ENCODE measurements at places on chromosomes 11 and 22.

DNA sequence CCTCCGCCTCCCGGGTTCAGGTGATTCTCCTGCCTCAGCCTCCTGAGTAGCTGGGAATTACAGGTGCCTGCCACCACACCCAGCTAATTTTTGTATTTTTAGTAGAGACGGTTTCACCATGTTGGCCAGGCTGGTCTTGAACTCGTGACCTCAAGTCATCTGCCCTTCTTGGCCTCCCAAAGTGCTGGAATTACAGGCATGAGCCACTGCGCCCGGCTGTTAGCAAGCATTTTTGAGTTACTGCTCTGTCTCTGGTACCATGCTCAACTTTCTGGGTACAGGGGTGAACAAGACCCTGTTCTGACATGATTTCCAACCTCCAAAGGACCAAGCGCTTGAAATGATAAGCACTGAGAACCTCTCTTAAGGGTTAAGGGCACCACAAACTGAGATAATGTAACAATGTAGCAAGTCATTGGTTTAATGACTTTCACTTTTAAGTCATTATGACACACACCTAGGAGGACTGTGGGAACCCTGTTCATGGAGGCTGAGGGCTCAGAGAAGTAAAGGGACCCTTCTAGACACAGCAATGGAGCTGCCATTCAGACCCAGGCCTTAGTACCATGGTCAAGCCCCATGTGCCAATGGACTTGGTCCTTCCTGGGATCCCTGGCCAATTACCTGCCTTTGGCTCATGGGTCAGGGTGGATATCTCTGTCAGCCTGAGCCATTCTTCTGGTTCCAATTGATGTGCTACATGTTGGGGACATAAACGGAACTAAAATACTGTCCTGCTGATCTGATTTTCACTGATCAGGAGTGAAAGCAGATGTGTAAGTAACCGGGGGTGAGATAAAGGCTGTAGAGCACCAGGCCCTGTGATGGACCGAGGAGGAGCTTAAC, 11.6 kb downstream of the SLC3A2 start:
- no peak for DNase-seq

DNA sequence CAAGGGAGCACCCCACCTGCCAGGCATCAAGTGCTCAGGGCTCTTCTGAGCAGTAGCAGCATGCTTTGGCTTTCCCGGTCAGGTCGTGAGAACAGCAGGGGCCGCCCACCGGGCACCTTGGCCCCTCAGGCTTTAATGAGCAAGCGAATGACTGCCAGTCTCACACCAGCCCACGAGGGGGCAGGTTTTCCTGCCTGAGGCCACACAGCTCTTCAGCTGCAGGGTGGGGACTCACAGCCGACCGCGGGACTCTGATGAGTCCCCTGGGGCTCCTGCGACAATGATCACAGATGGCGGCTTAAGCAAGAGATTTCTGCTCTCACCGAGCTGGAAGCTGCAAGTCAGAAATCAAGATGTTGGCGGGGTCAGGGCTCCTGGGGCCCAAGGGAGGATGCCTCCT, 14.3 kb upstream of the FGF19 start:
- no peak for DNase-seq

DNA sequence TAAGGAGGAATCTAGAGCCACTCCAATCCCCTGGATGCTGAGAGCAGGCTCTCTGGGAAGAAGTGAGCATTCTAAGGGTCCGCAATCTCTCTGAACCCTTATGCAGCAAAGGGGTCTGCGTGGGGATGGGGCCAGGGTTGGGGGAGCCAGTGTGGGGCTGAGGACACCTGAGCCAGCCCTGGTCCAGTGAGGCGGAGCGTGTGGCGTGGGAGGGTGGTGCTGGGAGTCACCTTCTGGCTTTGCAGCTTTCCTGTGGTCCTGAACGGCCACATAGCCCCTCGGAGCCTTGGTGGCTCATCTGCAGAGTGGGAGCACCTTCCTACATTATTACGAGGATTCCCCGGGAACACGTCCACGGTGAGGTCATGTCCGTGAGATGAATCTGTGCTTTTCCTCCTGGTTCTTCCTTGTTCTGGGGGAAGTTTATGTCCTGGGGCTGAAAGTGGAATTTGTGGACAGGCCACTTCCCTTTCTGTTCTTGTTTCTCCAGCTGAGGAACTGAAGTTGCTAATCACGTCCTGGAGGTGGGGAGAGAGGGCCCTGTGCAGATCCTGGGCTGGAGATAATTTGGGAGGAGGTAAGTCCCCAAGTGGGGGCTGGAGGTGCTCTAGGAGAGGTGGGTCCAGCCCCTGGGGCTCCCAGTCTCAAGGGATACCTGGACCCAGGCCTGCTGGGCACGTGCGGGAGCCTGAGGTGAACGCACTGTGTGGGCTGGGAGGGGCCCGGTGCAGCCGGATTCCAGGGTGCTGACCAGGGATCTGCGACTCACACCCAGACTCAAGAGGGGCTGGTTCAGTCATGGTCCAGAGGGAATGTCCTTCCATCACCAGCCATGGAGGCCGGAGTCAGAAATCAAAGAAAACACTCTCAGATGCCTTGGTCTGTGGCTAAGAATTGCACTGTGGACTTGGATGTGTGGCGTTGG, 6.1 kb downstream of the MRGPRE start:
- no peak for DNase-seq

DNA sequence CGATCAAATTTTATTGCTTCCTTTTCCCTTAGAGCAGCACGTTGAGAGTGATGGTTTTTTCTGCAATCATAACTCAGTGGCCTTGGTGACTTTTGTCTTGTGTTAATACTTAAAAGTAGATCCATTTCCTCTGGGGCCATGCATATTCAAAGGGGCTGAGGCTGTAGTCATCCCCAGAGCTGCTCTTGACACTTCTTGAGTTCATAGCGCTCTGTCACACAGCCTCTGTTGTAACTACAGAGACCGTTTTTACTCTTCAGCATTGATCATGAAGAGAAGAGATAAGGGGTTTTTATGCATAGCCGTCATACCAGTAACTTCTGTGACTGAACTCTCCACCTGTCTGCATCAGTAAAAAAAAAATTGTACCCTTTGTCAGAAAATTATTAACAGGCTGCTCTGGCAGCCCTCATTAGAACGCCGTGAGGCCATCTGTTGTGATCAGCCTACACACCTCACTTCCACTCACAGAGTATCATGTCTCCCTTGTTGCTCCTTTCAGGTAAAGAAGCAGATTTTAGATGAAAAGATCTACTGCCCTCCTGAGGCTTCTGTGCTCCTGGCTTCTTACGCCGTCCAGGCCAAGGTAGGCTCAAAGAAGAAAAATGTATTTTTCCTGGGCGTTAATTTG, 38.4 kb downstream of the NF2 start:
- DNase-seq = no peak

GRCh38 chr11:86869966-86870570, 69.7 kb downstream of the PRSS23 start:
- DNase-seq = no peak

GRCh38 chr22:37672206-37672919, 3.1 kb upstream of the LGALS1 start:
- DNase-seq = no peak

DNA sequence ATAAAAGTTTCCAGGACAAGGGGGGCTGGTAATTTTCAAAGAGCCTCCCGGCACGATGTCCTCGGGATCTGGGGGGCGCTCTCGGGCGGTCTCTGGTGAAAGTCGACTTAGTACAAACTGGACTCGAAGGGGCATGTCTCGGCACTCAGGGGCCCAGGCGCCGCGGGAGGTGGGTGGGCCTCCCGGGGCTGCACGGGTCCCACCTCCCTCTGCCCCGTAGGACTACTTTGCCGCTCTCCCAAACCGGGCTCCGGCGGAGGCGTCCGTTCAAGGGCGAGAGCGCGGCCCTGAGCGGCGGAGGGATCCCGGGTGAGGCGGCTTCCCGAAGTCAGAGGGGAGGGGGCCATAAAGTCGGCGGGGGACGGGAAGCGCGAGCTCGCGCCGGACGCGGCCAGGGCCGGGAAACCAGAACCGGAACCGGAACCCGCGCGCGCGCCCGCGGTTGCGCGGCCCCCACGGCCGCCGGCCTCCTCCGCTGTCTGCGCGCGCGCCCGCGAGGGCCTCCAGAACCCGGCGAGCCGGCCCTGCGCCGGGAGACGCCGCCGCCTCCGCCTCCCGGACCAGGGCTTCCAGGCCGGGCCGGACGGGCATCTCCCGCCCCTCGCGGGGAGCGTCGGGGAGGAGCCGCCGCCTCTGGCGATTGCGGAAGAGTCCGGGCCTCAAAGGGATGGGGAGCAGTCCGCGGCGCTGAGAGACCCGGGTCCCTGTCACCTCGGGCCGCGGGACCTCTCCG, at the start of gene ARHGEF12:
Gene ARHGEF12 (plus strand): TSS at position 506 of the 733 bp plus-strand sequence. CDS start 831 bp downstream, outside the sequence.
- peak; percentile 98 for DNase-seq

DNA sequence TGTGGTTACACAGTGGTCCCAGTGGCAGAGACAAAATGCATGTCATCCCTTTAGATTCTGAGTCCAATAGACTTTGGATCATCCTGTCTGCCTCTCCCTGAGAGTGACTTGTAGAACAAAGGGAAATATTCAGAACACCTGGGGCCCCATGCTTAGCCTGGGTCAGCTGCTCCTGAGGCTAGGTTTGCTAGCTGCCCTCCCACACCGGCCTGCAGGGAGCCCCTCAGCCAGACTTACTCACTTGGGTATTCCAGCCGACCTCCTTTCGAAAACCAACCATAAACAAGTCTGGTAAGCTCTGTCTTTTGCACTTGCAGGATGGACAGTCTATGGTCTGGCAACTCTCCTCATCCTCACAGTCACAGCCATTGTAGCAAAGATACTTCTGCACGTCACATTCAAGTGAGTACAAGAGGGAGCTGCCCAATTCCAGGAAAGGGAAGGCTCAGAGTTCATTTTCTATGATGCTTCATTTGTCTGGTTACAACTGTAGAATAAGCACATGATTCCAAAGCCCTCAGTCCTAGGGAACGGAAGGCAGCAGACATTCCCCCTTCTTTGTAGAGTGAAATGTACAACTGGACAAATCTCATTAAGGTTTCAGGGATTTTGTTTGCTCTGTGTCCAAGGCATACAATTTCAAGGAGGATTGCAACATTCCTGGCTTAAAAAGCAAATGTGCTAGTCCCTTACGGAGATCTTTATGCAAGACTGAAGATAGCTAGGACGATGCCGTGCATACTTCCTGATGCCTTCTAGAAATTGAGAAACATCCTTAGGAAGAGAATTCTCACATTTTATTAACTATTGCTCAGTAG, 65.5 kb upstream of the EMID1 start:
- DNase-seq = no peak

DNA sequence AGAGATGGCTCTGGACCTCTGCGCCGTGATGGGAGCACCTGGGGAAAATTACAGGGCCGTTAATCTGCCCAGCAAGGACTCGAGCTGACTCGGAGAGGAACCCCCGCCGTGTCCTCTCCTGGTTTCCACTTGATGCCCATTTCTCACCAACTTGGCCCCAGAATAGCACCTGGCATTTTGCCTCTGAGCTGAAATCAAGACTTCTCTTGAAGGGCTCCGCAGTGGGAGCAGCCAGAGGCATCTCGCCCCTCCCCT, 19.0 kb upstream of the CABP7 start:
- no peak for DNase-seq

GRCh38 chr22:30115705-30116104, 35.4 kb downstream of the HORMAD2 start:
- DNase-seq = no peak

DNA sequence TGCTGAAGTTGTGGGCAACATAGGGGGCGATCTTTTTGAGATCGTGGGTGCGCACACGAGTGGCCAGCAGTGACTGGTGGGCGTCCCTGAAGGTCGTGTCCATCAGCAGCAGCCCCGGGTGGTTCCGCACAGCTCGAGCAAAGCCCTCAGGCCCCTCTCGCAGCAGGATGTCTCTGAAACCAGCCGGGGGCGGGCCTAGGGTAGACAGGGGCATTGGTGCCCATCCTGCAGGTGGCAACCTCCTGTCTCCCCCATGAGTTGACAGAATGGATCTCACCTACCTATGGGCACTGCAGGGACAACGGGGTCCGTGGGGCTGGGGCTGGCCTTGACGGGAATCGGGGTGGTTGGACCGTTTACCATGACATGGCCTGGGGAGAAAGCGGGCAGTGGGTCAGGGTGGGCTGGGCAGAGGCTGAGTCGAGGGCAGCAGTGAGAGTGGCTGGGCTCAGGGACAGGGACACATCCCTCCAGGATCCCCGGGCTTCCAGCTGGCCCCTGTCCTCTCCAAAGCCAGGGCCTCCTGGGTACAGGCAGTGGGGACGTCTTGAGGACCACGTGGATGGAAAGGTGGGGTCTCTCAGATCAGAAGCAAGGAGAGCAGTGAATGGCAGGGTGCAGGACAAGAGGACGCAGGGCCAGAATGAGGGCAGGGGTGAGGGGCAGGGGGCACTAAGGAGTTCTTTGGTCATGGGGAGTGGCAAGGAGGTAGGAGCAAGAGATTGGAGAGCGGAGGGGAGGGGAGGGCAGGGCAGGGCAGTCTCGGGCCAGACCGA, 4.2 kb upstream of the LRFN4 start:
- DNase-seq = peak; percentile 85

DNA sequence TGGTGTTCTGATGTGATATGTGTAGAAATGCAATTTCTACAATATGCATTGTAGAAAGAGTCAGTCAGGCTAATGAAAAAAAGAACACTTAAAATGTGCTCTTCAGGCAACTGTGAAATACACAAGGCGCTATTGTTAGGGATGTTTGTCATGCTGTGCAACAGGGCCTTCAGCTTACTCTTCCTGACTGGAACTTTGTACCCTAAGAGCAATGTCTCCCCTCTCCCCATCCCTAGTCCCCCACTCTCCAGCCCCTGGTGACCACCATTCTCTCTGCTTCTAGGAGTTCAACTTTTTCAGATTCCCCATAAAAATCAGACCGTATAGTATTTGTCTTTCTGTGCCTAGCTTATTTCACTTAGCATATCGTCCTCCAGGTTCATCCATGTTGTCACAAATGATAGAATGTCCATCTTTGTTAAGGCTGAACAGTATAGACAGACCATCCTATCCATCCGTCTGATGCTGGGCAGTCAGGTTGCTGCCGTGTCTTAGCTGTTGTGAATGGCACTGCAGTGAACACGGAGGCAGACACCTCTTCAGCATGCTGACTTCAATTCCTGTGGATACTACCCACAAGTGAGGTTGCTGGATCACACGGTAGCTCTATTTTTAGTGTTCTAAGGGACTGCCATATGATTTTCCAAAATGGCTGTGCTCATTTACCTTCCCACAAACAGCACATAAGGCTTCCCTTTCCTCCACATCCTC, 10.7 kb downstream of the NDUFV1 start:
- no peak for DNase-seq

DNA sequence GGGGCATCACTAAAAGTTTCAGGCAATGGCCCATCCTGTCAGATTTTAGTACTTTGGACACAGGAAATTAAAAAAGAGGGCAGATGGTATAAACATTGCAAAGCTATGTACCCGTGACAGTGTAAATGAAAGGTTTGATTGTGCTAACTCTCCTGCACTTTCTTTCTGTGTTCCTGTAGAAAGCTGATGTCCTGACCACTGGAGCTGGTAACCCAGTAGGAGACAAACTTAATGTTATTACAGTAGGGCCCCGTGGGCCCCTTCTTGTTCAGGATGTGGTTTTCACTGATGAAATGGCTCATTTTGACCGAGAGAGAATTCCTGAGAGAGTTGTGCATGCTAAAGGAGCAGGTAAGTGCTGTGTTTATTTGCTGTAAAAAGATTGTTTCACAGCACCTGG, 10.3 kb downstream of the CAT start:
- no peak for DNase-seq

All from chondrocyte (in vitro differentiated cells).